GM23248 (cell line): ENCODE measurements at places on chromosomes 5 and 9.
A peak's percentile ranks its signal among the peaks of the same experiment; 100 is the strongest.

GRCh38 chr5:113264046-113264445, 170.7 kb downstream of the TSSK1B start:
- no peaks in the 10 kb centered on the region for H3K36me3 ChIP-seq
- peaks cover 12% of the 10 kb centered on the region for H3K4me1 ChIP-seq
- no peak overlapping the region for H3K27ac ChIP-seq
- no peak overlapping the region for H3K4me3 ChIP-seq
- no peaks in the 10 kb centered on the region for H3K27me3 ChIP-seq
- DNase-seq, result no peak

GRCh38 chr5:14728459-14728938, 64.0 kb downstream of the OTULIN start:
- H3K27ac ChIP-seq, result no peak overlapping the region
- H3K36me3 ChIP-seq, result no peaks in the 10 kb centered on the region
- no peaks in the 10 kb centered on the region for H3K27me3 ChIP-seq

- no peak overlapping the region for H3K27ac ChIP-seq
- no peaks in the 10 kb centered on the region for H3K36me3 ChIP-seq
- no peak overlapping the region for H3K4me3 ChIP-seq
- H3K27me3 ChIP-seq, result no peaks in the 10 kb centered on the region
These were observed 96.6 kb upstream of the ABCA1 start for GRCh38 chr9:105024529-105024928.

- H3K4me1 ChIP-seq, result no peaks in the 10 kb centered on the region
- H3K27me3 ChIP-seq, result no peaks in the 10 kb centered on the region
- H3K36me3 ChIP-seq, result no peaks in the 10 kb centered on the region
- H3K4me3 ChIP-seq, result no peak overlapping the region
- DNase-seq, result no peak
These were observed 7.8 kb upstream of the MSANTD3 start for GRCh38 chr9:100419166-100419565.

DNA sequence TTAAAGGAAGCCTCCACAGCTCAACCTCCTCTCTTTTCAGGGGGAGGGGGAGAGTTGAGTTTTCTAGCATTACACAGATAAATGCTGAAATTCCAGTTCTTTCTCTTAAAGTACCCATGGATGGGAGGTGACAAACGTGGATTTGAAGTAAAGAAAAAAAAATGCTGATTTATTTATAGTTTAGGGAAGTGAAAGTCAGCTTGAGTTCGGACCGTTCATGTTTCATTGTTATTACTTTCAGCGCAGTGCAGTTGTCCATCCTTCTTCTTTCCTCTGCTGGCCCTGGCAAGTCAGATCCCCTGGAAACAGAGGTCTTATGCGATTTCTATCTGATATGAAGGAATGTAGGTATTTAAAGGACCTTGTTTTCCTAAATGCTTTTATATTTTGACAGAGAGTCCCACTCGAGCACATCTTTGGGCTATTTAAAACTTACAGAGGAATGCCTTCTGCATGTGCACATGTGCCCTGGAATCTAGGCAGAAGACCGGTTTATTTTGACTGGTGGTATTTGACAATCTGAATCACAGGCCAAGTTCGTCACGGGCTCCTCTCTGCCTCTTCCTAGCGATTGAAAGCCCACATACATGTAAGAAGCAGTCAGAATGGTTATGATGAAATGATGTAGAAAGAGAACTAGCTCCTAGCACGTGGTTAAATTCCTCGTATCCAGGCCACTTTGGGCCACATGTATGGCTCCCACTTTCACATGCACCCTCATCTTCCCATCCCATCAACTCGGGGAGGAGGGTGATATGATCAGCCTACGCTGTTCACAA, 385.2 kb upstream of the KLF4 start:
- H3K27me3 ChIP-seq, result no peaks in the 10 kb centered on the region
- H3K36me3 ChIP-seq, result no peaks in the 10 kb centered on the region
- H3K4me1 ChIP-seq, result peaks cover 13% of the 10 kb centered on the region
- peak overlapping the region; percentile 91 for H3K27ac ChIP-seq
- H3K4me3 ChIP-seq, result no peak overlapping the region
- peak; percentile 74 for DNase-seq

DNA sequence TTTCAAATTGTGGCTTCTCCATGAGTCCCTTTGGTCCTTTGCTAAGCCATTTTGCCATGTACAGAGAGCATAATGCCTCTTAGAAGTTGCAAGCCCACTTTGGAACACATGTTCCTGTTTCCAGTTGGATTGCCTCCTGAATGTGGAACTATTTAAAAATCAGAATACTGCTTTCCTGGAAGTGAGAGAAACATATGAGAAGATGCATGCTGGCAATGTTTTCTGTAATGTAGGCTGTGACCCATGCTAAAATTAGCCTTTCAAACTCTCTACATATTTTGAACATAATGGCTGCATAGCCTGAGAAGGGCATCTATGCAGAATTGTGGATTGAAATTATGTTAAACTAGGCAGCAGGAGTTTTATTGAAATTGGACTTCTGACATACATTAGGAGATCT, 175.5 kb upstream of the PAPPA start:
- H3K4me3 ChIP-seq, result no peak overlapping the region
- no peaks in the 10 kb centered on the region for H3K4me1 ChIP-seq
- no peak for DNase-seq

- H3K36me3 ChIP-seq, result no peaks in the 10 kb centered on the region
- DNase-seq, result no peak
- H3K4me1 ChIP-seq, result 0 out of 2 replicates have a peak, but pooled peaks cover 3% of the 10 kb centered on the region
- no peaks in the 10 kb centered on the region for H3K27me3 ChIP-seq
- H3K27ac ChIP-seq, result no peak overlapping the region
These were observed 128.4 kb upstream of the IER5L start for GRCh38 chr9:129306318-129306973.

DNA sequence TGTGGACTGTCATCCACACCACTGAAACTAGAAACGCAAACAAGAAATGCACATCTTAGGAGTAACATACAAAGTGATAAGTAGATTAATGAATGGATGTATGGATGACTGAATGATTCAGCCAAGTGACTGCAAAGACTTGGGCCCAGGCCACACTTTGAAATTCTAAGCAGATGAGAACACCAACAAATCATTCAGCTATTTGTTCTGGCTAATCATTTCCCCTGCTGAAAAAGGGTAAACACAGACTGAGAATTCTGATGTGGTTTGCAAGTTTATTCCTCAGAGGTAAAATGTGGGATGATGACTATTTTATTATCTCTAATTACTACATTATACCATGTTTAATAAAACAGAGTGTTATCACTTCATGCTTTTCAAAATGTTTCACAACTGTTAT, 163.2 kb upstream of the ADAMTS16 start:
- DNase-seq, result peak; percentile 57
- H3K4me3 ChIP-seq, result no peak overlapping the region
- H3K36me3 ChIP-seq, result no peaks in the 10 kb centered on the region
- no peak overlapping the region for H3K27ac ChIP-seq
- H3K27me3 ChIP-seq, result peaks cover 52% of the 10 kb centered on the region

DNA sequence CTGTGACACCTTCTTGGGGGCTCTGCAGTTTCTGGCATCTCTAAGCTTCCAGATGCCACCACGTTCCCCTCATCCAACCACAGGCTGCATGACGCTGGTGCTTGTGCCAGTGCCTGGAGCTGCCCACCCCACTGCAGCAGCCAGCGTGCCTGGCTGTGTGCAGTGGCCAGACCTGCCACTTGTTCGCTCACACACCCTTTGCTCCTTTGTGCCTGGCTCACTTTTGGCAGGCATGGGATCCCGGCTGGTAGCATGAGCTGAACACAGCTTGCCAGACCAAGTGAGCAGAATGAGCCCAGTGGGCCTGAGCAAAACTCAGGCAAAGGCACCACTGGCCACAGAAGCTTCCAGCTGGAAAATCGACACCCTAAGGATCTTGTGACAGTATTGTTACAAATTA, 562.9 kb upstream of the ACO1 start:
- H3K36me3 ChIP-seq, result no peaks in the 10 kb centered on the region
- no peak overlapping the region for H3K27ac ChIP-seq
- H3K4me1 ChIP-seq, result no peaks in the 10 kb centered on the region
- no peak for DNase-seq
- no peak overlapping the region for H3K4me3 ChIP-seq
- H3K27me3 ChIP-seq, result no peaks in the 10 kb centered on the region

GRCh38 chr5:77560677-77561263, 68.7 kb upstream of the WDR41 start:
- peaks cover 2% of the 10 kb centered on the region; the same call in 1 of the 2 replicates for H3K27me3 ChIP-seq
- no peaks in the 10 kb centered on the region for H3K4me1 ChIP-seq
- no peaks in the 10 kb centered on the region for H3K36me3 ChIP-seq
- DNase-seq, result peak; percentile 70
- no peak overlapping the region for H3K27ac ChIP-seq
- H3K4me3 ChIP-seq, result 0 out of 2 replicates have a peak overlapping the region, but pooled peaks have one; percentile 7

DNA sequence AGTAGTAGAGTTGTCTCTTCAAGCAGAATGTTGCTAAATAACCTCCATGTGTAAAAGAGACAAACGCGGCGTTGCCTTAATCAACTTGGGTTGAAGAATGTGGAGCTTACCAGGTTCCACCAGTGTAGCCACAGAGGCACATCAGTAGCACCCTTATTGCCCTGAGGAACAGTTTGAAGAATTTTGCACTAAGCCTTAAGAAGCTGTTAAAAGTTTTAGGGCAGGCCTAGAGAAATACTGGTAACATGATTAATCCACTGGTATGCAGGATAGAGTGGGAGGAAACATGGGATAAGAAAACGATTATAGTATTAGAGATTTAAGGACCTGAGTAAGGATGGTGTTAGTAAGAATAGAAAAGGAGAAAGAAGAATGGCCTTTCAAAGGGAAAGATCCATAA, 100.6 kb downstream of the ZCCHC7 start:
- peaks cover 20% of the 10 kb centered on the region for H3K4me1 ChIP-seq
- H3K36me3 ChIP-seq, result no peaks in the 10 kb centered on the region
- peak; percentile 67 for DNase-seq
- peak overlapping the region; percentile 25; the same call in 1 of the 2 replicates for H3K27ac ChIP-seq
- no peaks in the 10 kb centered on the region for H3K27me3 ChIP-seq

DNA sequence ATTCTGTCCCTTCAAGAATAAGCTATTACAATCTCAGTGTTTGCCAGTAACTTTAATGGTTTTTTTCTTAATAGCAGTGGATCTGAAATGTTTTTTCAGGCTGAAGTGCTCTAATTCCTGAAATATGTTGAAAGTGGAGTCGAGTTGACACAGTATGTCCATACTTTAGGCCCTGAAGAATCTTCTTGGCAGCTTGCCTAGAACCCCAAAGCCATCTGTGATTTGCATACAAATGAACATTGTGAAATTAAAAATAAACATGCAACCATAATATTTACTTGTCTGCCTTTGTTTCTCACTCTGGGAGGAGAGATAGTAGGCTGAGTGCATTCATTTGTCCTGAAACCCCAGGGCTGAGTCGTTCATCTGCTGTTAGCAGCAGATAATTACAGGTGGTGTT, 152.7 kb downstream of the ADCY2 start:
- no peaks in the 10 kb centered on the region for H3K4me1 ChIP-seq
- H3K27me3 ChIP-seq, result no peaks in the 10 kb centered on the region
- no peak overlapping the region for H3K27ac ChIP-seq
- DNase-seq, result no peak
- H3K4me3 ChIP-seq, result no peak overlapping the region
- H3K36me3 ChIP-seq, result no peaks in the 10 kb centered on the region

DNA sequence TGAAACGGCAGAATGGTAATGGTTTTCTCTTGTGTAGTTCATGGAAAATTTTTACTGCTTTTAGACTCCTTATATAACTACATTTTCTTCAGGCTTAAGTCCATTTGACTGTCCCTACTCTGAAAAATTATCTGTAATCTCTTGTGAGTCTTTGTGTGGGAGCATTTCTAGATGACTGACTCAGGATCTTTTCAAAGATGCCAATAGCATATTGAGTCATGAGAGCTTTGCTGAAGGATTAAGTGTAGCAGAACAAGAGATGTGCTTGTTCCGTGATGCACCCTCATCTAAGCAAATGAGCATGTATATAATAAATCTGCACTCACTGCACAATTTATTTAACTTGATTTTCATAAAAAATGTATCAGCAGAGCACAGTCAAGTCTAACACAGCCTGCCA, 298.7 kb upstream of the CDH6 start:
- H3K27me3 ChIP-seq, result no peaks in the 10 kb centered on the region
- H3K27ac ChIP-seq, result no peak overlapping the region

GRCh38 chr9:75889977-75890471, 449 bp upstream of the PCSK5 start:
- peak; percentile 86 for DNase-seq
- H3K36me3 ChIP-seq, result no peaks in the 10 kb centered on the region
- H3K4me1 ChIP-seq, result peaks cover 5% of the 10 kb centered on the region
- H3K27ac ChIP-seq, result peak overlapping the region; percentile 52

GRCh38 chr5:112921026-112921832, 798 bp downstream of the REEP5 start:
- peaks cover 19% of the 10 kb centered on the region for H3K4me1 ChIP-seq
- H3K27me3 ChIP-seq, result no peaks in the 10 kb centered on the region
- peak; percentile 85 for DNase-seq
- H3K4me3 ChIP-seq, result peak overlapping the region; percentile 91
- H3K27ac ChIP-seq, result peak overlapping the region; percentile 68

DNA sequence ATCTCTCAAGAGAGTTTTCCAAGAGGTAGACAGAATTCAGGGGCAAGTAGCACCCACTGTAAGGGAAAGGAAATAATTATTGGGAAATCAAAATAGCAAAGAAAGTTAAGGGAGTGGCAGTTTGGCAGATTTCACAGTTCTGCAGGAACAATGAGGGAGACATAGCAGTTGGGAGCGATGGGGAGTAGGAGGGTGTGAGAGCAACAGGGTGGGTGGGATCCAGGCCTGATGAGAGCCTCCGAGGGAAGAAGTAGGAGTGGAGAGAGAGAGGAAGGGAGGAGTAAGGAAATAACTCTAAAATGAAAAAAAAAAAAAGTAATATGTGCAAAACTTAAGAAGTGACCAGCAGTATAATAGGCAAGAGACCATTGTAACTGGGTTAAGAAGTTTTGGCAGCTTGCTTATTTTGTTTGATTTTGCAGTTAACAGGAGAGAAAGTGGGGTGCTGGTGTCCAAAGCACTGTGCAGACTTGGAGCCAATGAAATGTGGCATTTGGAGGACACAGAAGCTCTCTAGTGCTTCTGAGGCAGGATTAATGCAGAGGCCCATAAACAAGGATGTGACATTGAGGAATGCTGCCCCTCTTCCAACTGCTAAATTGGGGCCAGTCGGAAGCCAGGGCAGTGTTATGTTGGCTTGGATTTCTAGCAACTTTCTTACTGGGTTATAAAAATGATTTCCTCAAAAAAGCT, 10.2 kb downstream of the TNFAIP8 start:
- no peak overlapping the region for H3K4me3 ChIP-seq
- H3K27ac ChIP-seq, result no peak overlapping the region
- H3K27me3 ChIP-seq, result no peaks in the 10 kb centered on the region
- H3K36me3 ChIP-seq, result no peaks in the 10 kb centered on the region

- H3K4me1 ChIP-seq, result no peaks in the 10 kb centered on the region
- H3K36me3 ChIP-seq, result peaks cover 77% of the 10 kb centered on the region
- peak overlapping the region; percentile 8; the same call in 1 of the 2 replicates for H3K27ac ChIP-seq
These were observed 78.4 kb upstream of the OTULINL start for GRCh38 chr5:14503017-14503680.

DNA sequence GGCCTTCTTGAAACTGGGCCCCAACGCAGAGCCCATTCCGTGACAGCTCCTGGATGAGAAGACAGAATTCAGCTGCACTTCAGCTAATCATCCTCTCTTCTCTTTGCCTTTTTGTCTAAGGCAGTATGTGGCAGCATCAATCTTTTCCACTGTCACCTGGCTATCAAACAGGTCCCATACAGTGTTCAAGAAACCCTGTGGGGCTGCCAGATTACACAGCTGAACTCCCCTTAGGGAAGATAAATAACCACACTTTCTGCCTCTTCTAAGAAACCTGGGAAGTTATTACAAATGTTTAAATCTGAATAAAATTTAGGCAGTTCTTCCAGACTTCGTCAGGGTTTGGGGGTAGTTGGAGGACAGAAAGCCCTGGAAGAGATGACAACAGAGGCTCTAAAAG, 61.0 kb downstream of the SPEF2 start:
- DNase-seq, result no peak
- H3K27me3 ChIP-seq, result no peaks in the 10 kb centered on the region
- no peak overlapping the region for H3K27ac ChIP-seq
- no peaks in the 10 kb centered on the region for H3K4me1 ChIP-seq
- no peaks in the 10 kb centered on the region for H3K36me3 ChIP-seq
